ENCODE measurements at places on chromosomes 3 and 15. TPM values are rescaled to one million over a fixed set of nuclear protein-coding genes. Genes with fewer than 3 reads are reported as not detected.

The GOLGA8G gene
- total RNA-seq = not detected

The PSTPIP1 gene
- not detected for total RNA-seq

The GABRR3 gene
- not detected for total RNA-seq

The ABHD6 gene
- total RNA-seq = 12.7 TPM

The ROPN1B gene
- total RNA-seq = not detected

The CCDC54 gene
- total RNA-seq = not detected

The PDIA5 gene
- total RNA-seq = 24.2 TPM

The FANCD2OS gene
- total RNA-seq = not detected

The CCDC80 gene
- 63.4 TPM for total RNA-seq
